ENCODE measurements at places on chromosomes 1 and 21.

DNA sequence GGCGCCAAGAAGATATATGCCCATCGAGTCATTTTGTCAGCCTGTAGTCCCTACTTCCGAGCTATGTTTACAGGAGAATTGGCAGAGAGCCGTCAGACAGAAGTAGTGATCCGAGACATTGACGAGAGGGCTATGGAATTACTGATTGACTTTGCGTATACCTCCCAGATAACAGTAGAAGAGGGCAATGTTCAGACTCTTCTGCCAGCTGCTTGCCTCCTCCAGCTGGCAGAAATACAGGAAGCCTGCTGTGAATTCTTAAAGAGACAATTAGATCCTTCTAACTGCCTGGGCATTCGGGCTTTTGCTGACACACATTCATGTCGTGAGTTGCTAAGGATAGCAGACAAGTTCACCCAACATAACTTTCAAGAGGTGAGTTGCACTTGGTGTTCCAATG, 19.1 kb downstream of the KLHL20 start:
- DNase-seq, result no peak

- no peak for DNase-seq
These were observed 154.1 kb downstream of the ZBTB18 start for GRCh38 chr1:244205171-244205570.

GRCh38 chr1:223824287-223824686, 21.5 kb downstream of the TP53BP2 start:
- no peak for DNase-seq

DNA sequence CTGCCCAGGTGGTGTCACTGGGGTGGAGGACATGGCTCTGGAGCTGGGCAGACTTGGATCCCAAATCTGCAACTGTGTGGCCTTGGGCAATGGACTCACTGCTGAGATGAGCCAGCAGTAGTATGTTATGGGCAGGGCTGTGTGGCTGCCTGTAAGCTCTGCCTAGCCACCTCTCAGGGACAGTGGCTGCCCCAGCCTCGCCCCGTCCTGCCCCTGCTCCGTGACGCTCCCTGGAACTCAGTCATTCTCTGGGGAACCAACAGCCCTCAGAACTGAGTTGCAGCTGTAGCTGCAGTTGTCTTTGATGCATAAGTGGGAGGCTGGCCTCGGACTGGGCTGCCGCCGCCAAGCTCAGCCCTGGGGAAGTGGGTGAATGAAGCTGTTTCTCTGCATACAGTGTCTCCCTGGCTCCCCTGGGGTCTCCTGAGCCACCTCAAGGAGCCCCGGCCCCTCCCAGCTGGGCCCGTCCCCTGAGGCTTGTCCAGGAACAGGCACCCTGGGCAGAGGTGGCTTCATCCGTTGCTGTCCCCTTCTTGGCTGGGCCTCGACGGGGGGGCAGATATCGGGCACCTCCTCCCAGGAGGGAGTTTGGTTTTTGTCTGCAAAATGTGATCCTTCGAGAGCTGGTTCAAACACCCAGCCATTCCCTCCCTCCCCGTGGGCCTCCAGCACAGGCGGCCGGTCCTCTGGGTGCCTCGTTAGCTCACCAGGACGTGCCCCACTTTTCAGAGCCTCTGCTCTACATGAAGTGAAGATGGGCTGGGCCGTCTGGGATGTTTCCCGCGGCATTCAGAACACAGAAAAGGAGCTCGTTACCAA, 26.2 kb upstream of the PLCH2 start:
- no peak for DNase-seq

GRCh38 chr1:75855010-75855409, 58.3 kb downstream of the MSH4 start:
- no peak for DNase-seq

DNA sequence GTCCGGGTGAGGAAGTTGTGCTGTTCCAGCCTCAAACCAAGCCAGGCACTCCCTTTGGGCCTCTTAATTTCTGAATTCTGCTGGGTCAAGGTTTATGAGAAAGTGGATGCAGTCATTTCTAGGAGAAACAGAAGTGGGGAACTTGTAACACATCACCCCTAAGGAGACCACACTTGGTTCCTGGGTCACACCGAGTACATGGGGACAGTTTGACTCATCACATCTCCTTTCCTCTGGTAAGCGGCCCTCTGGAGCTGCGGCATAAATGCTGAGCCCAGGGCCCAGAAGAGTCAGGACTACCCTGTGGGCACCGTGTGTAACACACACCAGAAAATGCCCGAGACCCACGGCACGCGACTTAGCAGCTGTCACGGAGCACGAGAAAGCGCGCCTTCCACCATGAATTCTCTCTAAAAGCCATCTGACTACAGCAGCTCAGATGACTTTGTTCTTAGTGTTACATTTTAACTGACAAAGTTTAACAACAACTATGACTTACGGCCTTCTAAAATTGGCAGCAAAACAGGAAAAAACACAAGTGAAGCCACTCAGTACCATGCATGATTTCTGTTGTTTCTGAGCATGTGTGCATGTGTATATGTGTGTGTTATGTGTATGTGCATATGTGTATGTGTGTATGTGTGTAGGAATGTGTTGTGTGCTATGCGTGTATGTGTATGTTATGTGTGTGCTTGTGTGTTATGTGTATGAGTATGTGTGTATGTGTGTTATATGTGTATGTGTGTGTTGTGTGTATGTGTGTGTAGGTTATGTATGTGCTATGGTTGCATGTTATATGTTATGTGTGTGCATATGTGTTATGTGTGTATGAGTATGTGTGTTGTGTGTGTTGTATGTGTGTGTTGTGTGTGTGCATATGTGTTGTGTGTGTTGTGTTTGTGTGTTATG, 50.8 kb downstream of the TOMM20 start:
- DNase-seq, result peak; percentile 92

GRCh38 chr1:101323535-101323934, 86.7 kb downstream of the S1PR1 start:
- no peak for DNase-seq

DNA sequence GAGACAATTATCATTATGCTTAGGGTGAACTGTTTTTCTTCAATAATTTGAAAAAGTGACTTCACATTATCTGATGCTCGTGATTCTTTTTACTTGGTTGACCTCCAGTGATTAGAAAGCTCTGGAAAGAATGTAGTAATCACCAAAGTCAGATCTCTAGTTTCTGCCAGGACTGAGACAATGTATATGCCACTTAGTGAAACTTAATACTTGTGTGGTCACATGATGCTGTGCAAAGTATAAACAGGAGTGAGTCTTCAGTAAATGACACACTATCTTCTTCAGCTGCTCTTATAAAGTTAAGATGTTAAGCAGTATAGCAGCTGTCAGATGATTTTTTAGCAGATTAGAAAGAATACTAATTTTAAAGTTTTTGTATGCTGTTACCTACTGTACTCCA, 17.2 kb downstream of the VCAM1 start:
- DNase-seq, result no peak

DNA sequence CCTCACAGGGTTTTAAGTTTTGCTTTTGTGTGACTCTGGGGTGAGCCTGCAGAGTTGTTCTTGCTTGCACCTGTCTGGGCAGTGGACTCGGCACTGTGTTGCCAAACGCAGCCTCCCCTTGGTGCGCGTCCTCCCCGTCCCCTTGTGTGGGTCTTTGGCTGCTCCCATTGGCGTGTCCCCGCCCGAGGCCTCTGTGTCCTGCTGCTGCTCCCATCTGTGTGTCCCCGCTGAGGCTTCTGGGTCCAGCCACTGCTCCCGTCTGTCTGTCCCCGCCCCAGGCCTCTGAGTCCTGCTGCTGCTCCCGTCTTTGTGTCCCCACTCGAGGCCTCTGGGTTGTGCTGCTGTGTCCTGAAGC, 62.8 kb downstream of the PCNT start:
- no peak for DNase-seq

- no peak for DNase-seq
These were observed 33.3 kb downstream of the RGL1 start for GRCh38 chr1:183838221-183838620.

DNA sequence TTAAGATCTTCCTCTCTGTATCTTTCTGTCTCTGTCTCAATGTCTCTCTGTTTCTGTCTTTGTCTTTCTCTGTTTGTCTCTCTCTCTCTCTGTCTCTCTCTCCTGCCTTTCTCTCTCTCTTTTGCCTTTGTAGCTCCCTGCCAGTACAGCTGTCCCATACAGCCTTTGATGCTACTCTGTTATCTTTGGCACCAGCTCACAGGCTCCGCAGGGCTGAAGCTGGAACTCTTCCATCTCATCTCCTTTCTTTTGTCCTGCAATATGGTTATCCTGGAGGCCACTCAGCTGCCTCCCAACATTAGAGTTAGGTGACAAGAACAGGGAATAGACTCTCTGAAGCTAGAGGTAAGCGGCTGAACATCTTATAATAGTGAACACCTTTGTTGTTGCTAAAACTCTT, 354.3 kb upstream of the NEGR1 start:
- DNase-seq, result no peak

GRCh38 chr1:200172311-200172710, 144.8 kb downstream of the NR5A2 start:
- no peak for DNase-seq

DNA sequence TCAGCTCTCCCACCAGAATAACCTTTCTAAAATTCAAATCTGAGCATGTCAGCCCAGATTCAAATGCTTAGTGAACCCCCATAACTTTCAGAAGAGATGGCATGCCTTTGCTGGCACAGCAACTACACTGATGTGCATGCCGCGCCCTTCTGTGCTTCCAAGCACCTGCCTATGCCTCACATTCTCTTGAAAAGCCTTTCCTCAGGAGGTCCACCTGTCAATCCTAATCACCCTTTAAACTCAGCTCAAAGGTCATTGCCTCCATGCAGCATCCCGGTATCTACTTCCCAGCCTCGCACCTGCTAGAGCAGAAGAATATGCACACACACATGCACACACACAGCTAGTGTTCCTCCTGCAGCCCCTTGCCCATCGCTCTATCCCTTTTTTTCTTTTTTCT, 5.2 kb upstream of the S100A2 start:
- no peak for DNase-seq

DNA sequence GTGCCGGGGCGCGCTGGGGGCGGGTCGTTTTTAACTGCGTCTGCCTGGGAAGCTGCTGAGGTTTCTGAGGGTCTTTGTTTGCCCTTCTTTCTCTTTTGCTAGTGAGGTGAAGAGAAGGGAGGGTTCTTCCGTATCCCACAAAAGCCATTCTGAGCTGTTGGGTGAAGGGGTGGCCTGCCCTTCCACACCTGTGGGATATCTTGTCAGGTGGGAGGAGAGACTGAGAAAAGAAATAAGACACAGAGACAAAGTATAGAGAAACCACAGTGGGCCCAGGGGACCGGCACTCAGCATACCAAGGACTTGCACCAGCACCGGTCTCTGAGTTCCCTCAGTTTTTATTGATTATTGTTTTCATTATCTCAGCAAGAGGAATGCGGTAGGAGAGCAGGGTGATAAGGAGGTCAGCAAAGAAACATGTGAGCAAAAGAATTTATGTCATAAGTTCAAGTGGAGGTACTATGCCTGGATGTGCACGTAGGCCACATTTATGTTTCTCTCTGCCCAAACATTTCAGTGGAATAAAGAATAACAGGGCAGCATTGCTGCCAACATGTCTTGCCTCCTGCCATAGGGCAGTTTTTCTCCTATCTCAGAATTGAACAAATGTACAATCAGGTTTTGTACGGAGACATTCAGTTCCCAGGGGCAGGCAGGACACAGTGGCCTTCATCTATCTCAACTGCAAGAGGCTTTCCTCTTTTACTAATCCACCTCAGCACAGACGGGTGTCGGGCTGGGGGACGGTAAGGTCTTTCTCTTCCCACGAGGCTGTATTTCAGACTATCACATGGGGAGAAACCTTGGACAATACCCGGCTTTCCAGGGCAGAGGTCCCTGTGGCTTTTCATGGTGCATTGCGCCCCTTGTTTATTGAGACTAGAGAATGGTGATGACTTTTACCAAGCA, 972 bp downstream of the PGBD2 start:
- no peak for DNase-seq

DNA sequence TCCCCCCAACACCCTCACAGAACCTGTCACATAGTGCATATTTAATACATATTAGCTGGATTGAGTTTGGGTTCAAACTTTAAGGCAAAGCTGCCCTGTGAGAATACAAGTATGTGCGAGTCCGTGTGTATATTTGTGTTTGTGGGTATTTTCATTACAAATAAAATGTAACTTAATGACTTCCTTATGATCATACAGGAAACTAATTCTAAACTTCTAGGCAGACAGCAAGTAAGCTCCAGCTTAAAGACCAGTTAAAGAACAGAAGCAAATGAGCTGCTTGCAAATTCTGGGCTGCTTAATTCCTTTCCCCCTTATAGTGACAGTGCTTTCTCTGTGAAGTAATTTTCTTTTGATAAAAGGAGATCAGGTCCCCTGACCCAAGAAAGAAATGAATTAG, 437.6 kb downstream of the TTLL7 start:
- no peak for DNase-seq

- no peak for DNase-seq
These were observed 25.5 kb downstream of the CAPN9 start for GRCh38 chr1:230772457-230773395.

GRCh38 chr1:72442262-72442661, 159.9 kb upstream of the NEGR1 start:
- no peak for DNase-seq
